ENCODE measurements at places on chromosomes 2 and 18.

GRCh38 chr2:241777686-241778627 is 1.3 kb downstream of the GAL3ST2 start:
- peak; percentile 7 for DNase-seq

DNA sequence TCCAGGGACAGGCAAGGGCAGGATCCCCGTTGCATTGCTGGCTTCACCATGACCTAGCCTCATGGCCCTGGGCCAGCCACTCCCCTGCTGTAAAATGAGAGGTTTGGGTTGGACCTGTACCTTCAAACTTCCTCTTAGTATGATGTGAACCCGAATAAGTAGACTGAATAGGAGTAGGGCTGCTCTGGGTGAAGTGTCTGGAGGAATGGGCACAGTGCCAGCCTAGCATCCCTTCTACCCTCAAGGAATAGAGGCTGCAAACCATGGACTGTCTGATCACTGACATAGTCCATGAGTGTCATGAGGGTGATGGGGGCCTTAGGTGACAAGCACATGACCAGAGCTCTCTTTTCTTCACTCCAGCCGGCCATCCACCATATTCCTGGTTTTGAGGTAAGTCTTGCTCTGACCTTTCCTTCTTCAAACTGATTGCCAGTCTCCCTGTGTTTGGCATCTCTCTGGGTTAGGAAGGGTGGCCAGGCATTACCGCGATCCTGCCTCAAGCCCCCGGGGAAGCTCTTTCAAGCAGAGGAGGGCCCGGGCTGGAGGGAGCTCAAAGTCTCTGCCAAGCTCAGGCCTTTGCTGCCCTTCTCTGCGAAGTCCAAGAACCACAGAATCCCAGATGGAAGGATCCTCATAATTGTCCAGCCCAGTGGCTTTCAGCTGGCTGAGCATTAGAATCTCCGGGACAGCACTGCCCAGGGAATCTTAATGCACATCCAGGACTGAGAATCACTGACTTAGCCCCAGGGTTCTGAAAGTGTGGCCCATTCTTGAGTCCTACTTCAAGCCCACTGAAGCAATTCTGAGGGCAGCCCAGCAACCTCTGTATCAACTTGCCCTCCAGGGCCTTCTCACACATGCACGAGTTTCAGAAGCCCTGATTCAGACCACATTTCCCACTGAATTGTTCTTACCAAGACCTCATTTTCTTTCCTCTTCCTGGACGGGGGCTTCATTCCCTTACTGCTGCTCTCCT is 148.1 kb downstream of the DYSF start:
- DNase-seq = no peak

DNA sequence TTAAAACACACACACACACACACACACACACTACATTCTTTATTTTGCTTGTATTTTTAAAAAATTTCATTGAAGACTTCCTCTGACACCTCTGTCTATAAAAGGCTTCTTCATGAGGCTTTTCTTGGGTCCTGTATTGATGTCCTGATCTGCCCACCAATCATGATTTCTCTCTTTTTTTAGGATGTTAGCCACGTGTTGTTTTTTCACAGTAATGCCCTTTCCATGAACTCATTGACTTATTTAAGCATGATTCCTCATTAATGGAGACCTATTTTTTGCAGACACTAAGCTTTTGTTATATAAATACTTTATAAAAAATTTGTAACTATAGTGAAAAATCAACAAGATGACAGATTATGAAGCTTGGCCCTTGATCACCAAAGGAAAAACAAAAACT is 173.8 kb upstream of the CNTNAP5 start:
- no peak for DNase-seq

DNA sequence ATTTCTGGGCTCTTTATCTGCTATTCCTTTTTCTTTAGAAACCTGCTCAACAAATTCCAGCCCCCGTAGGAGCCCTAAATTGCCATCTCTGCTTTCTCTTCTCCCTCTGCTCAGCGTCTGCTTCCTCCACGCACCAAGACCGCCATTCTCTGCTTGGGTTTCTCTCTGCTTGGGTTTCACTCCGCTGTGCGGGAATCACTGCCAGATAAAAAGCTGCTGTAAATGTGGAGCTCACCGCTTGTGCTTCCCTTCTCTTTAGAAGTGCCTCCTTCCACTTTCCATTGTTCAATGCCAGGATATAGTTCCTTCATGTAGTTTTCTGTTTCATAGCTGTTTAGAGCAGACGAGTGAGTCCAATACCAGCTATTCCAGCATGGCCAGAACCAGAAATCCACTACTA is 45.9 kb downstream of the TMEM237 start:
- DNase-seq = no peak

GRCh38 chr2:236662231-236663185 is 92.9 kb downstream of the ACKR3 start:
- peak; percentile 20 for DNase-seq

DNA sequence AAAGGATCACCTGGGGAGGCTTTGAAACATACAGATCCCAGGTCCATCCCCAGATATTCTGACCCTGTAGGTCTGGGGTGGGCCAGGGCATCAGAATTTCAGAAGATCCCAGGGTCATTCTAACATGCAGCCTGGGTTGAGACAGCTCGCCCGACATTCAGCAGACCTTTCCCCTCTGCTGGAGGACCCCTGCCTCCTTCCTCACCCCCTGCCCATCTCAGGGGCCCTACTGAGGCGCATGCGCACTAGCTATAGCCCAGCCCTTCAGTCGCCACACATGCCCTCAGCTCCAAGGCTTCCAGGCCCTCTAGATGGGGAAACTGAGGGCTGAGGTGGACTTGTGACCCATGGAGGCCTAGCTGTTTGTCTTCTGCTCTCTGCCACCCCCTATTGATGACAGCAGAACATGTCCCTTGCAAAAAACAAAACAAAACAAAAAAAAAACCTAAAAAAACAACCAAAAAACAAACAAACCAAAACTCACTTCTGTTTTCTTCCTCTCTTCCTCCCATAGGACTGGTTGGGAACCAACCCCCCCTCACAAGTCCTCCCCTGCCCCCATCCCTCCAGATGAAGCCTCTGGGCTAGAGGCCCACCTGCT is 91.3 kb downstream of the ZBTB7C start:
- DNase-seq = no peak

DNA sequence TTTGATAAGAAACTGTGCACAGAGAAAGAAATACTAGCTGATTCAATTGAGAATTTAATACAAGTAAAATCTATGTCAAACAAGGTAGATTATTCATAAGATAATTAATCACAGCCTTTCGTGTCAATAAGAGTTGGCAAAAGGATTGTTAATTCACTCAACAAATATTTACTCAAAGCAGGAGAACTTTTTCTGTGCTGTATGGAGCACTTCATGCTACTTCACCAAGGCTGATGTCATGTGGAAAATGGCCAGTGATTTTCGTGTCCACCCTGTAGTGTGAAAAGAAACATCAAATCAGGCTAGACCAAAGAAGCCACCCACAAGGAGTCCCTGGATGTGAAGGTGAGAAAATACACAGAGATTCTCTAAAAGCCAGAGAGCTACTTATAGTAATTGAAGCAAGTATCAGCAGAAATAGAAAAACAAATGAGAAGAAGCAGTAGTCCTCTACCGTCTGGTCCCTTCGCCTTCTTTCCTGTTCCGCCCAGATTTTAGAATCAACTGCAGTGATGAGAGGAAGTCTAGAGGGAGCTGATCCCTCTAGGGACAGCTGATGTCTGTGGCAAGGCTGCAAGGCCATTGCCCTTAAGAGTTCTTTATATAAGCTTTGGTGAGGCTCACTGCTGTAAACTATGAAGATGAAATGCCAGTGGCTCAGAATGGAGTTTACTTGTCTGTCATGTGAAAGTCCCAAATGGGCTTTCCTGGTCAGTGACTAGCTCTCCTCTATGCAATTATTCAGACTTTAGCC is 201.3 kb upstream of the APCDD1 start:
- DNase-seq = peak; percentile 35

DNA sequence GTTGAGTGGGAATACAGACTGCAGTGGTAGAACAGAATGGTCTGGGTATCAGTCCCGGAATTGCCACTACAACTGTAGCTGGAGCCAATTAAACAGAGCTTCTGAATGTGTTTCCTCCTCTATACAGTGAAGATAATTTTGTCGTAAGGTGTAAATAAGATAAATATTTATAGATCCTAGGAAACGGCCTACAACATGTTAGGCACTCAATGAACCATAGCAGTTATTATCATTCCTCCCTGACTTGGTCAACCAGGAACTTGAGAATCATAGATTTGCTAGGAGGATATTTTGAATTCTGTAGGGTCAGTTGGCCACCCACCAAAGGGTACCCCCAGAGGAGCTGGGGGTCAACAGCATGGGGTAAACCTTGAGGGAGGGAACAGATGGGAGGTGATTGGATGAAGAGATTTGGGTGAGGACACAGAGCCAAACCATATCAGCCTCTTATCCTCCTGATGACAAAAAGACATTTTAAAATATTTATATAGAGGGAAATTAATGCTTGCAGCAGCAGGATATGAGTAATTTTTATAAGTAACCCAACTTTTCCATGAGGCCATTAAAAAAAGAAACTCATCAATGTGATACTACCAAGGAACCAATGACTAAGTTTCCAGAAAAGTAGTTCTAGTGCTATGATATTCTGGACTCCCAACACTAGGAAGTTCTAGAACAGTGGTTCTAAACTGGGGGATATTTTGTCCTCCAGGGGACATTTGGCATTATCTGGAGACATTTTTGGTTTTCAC is 4.0 kb downstream of the DHRS9 start:
- DNase-seq = no peak

GRCh38 chr18:74841248-74841647 is 243.6 kb downstream of the ZNF407 start:
- no peak for DNase-seq

GRCh38 chr18:25097569-25098056 is 254.4 kb downstream of the ZNF521 start:
- no peak for DNase-seq

DNA sequence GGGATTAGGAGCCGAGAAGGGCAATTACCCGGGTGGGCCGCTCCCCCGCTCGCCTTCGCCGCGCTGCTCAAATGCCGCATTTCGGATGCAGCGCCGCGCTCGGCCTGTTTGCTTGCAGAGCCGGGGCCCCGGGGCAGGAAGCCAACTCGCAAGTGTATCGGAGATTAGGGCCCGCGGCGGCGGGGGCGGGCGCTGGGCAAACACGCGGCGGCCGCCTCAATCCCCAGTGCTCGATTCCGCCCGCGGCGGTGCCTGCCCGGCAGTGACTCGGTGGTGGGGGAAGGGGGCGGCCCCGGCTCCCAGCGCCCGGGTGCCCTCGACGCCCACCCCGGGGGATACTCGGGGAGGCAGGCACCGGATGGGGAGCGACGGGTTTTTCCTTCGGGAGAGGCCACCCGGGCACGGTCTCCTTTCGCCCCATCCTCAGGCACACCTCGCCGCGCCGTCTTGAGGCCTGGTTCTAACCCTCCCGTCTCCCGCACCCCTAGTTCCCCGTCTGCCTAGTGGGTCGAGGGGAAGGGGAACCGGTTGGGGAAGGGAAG is 26.6 kb upstream of the NOTO start:
- DNase-seq = peak; percentile 54

GRCh38 chr2:15812187-15812780 is 128.1 kb upstream of the MYCN start:
- DNase-seq = no peak

GRCh38 chr2:218152777-218153176 is 14.0 kb downstream of the CXCR1 start:
- DNase-seq = no peak

- no peak for DNase-seq
These were observed 6.3 kb downstream of the TCF23 start for GRCh38 chr2:27155069-27155520.

GRCh38 chr2:234869969-234870368 is 81.8 kb upstream of the SH3BP4 start:
- DNase-seq = no peak

DNA sequence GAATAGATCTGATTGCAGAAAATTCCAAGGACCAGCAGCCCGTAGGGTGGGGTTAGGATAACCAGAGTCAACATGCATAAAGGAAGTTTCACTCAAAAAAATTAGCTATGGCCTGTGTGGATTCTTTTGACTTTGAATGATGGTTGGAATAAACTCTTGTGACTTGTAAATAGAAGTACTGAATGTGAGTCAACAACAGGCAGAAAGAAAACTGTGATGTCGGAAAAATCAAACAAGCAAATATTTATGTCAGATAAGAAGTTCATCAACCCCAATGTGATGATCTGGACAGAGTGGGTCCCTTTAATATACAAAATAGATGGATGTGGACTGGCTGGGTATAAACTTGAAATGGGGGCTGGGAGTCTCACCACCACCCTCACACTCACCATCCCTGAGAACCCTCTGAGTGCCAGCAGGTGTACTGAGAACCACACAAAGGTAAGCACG is 68.4 kb downstream of the TIMM21 start:
- DNase-seq = no peak

GRCh38 chr2:239839306-239839705 is 185.8 kb downstream of the NDUFA10 start:
- no peak for DNase-seq

GRCh38 chr2:28071221-28071620 is 180.7 kb downstream of the BABAM2 start:
- no peak for DNase-seq

GRCh38 chr2:231715499-231715837 is 7.1 kb downstream of the PTMA start:
- no peak for DNase-seq

GRCh38 chr2:24435391-24436316 is 55.4 kb upstream of the NCOA1 start:
- no peak for DNase-seq

DNA sequence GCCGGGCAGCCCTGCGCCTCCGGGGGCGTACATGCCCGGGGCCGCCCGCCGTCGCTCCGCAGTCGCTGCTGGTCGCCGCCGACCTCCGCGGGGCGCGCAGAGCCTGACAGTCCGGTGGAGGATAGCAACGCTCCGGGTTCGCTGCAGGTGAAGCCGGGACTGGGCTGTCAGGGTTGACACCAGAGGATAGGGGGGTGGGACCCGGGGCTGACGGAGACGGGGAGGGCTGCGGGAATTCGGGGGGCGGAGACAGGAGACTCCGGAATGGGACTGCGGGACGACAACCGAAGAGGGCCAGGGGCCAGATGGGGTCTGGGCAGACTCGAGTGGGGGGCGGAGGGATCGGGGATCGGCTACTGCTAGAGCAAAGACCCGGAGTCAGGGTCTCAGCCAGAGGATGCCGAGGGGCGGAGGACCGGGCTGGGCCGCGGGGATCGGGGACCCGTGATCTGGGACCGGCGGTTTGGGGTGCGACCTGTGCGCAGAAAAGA is 403 bp downstream of the TMEM127 start:
- DNase-seq = peak; percentile 27

DNA sequence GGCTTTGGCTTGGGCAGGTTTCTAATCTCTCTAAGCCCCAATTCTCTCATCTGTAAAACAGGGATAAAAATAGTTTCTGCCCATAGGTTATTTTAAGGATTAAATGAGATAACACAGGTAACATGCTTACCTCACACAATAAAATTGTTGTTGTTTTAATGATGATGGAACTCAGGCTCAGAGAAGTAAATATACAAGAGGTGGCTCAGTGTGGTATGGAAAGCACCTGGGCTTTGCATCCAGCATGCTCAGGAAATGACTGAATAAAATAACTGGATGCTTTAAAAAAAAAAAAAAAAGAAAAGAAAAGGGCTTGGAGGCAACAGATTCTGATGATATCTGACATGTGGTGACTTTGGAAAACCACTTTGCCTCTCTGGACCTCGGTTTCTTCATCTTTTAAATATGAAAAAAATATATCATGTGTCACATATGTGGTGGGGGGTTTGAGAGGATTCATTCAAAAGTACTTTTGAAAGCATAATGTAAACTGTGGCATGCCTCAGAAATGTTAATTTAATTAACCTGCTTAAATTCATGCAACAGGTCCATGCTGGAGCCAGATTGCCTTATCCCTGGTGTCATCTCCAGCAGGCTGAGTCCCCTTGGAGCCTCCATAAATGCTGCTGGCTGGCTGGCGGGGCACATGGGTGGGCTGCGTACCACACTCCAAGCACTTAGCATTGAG is 112.8 kb upstream of the CDC42EP3 start:
- DNase-seq = no peak

GRCh38 chr2:111622859-111623258 is 261.1 kb downstream of the ANAPC1 start:
- DNase-seq = no peak
